ENCODE measurements at places on chromosomes 2 and 18.

DNA sequence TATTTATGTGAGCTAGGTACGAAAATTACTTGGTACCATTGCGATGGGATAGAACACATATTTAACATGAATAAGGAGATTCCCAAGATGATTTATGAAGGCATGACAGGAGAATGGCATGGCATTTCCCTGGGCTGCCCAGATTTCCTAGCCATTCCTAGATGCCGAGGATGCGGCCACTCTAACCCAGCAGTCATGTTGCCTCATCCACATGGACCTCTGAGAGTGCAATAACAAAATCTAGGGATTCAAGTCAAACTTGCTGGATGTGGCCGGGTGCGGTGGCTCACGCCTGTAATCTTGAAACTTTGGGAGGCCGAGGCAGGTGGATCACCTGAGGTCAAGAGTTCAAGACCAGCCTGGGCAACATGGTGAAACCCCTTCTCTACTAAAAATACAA is 110.8 kb upstream of the ARL4C start:
- DNase-seq: no peak

DNA sequence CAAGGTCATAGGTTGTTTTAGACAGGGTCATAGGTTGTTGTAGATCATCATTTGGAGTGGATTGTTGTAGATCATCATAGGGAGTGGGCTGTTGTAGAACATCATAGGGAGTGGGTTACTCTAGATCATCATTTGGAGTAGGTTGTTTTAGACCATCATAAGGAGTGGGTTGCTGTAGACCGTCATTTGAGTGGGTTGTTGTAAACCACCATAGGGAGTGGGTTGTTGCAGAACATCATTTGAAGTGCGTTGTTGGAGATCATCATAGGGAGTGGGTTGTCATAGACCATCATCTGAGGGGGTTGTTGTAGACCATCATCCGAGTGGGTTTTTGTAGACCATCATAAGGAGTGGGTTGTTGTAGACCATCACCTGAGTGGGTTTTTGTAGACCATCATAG is 9.5 kb upstream of the TRPM8 start:
- DNase-seq: no peak

- no peak for DNase-seq
These were observed 127.5 kb upstream of the DAPL1 start for GRCh38 chr2:158667586-158667985.

GRCh38 chr2:152950126-152950525 is 231.7 kb downstream of the ARL6IP6 start:
- DNase-seq: no peak

Measured in Peyer's patch (tissue), 4 donors.